Caudate nucleus (tissue), 63 donors: ENCODE measurements at places on chromosomes 3 and 15.
A peak's percentile ranks its signal among the peaks of the same experiment; 100 is the strongest.

DNA sequence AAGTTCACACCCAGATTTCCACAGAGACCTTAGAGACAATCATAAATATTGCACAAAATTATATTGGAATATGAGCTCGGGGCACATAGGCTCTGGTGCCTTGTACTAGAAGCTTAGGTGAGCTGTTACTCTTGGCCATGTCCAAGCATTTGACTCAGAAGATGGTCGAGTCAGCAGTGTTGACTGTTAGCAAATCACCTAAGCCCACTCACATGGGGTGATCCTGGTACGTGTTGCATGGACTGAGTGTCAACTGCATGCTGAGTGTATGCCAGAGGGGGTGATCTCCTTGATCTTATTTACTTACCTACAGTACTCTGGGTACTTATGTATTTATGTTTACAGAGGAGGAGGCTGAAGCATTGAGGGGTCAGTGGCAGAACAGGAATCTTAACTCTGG is 14.0 kb downstream of the SMAD3 start:
- no peak for DNase-seq

- DNase-seq: no peak
Measured at GRCh38 chr3:14962762-14963161, 15.4 kb downstream of the NR2C2 start.

GRCh38 chr15:95286352-95286880 is 1044.1 kb upstream of the NR2F2 start:
- no peak for DNase-seq

GRCh38 chr3:112377568-112378071 is 44.7 kb downstream of the CD200 start:
- DNase-seq: no peak

GRCh38 chr3:312911-313310 is 116.3 kb downstream of the CHL1 start:
- DNase-seq: no peak

DNA sequence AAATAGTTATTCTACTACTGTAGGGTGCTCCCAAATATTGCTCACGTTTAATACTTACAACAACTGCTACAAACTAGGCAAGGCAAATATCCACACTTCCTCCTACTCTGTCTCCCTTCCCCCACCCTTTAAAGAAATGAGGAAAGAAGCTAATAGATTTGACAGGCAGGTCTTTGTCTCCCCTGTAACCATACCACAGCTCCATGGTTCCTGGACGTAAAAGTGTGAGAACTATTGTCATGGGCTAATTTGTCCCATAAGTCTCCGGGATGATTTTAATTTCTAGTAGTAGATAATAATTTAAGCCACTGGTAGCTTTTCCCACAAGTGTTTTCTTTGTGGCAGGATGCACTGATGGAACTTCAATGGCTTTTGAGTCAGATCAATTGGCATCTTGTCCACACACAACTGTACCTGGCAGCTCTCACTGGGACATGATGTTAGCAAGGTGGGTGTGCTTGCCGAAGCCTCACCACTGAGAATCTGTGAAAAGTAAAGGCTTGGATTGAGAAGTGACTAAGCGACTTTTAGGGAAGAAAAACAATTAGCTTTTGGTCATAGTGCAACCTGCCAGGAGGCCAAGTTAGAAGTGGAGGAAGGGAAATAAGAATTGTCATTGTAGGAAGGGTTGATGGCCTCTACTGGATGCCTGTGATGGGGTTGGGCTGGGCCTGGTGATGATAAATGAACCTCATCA is 1.4 kb upstream of the CPOX start:
- no peak for DNase-seq

DNA sequence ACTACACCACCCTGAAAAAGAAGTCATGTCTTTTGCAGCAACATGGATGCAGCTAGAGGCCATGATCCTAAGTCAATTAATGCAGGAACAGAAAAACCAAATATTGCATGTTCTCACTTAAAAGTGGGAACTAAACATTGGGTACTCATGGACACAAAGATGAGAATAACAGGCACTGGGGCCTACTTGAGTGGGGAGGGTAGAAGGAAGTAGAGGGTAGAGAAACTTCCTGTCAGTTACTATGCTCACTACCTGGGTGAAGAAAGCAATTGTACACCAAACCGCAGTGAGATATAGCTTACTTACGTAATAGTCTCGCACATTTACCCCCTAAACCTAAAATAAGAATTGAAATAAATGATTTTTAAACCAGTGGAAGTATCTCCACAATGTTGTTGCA is 480.5 kb upstream of the ARRDC4 start:
- no peak for DNase-seq

DNA sequence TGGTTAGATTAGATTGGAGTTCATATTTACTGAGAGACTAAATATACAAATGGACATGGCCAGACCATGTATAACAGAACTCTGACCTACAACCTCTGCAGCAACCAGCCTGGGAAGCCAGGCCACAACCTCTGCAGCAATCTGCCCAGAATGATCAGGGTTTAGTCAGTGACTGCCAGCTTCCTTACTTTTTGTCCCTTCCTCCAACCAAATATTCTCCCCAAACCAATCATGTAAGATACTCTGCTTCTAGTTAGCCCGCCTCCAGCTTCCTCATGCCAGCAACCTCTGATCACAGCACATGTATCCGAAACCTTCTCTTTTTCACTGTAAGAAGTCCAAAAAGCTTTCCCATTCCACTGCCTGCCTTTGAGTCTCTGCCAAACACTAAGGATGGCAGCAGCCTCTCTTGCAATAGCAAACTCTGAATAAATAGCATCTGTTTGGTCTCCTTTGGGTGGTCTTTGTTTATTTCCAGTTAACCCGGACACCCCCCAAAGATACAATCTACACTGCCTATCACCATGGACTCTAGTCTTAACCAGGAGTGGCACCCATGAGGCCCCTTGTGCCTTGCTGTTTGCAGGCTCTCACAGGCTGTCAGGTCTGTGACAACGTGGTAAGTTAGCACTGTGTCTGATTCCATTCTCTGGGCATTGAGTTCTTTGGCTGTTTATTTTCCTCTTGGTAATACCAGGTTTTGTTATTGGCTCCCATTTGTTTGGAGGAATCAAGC is 102.2 kb downstream of the ERC2 start:
- DNase-seq: peak; percentile 35

- no peak for DNase-seq
Measured at GRCh38 chr3:80554304-80554703, 786.5 kb upstream of the ROBO1 start.

DNA sequence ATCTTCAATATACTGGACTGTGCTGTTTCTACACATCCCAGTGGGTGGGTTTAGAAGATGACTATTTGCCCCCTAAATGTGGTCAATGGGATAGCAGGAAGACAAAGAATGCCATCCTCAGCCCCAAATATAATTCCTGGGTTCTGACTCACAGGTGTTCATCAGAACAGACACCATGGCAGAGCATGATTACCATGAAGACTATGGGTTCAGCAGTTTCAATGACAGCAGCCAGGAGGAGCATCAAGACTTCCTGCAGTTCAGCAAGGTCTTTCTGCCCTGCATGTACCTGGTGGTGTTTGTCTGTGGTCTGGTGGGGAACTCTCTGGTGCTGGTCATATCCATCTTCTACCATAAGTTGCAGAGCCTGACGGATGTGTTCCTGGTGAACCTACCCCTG is 3.0 kb downstream of the CXCR6 start:
- DNase-seq: no peak

GRCh38 chr3:27508424-27508823 is 24.2 kb upstream of the SLC4A7 start:
- DNase-seq: no peak

- DNase-seq: no peak
Measured at GRCh38 chr3:133213937-133214336, 175.7 kb downstream of the TMEM108 start.

GRCh38 chr3:45057557-45057956 is 31.5 kb downstream of the CLEC3B start:
- no peak for DNase-seq

- DNase-seq: no peak
Measured at GRCh38 chr3:190220362-190220761, 99.7 kb upstream of the P3H2 start.

DNA sequence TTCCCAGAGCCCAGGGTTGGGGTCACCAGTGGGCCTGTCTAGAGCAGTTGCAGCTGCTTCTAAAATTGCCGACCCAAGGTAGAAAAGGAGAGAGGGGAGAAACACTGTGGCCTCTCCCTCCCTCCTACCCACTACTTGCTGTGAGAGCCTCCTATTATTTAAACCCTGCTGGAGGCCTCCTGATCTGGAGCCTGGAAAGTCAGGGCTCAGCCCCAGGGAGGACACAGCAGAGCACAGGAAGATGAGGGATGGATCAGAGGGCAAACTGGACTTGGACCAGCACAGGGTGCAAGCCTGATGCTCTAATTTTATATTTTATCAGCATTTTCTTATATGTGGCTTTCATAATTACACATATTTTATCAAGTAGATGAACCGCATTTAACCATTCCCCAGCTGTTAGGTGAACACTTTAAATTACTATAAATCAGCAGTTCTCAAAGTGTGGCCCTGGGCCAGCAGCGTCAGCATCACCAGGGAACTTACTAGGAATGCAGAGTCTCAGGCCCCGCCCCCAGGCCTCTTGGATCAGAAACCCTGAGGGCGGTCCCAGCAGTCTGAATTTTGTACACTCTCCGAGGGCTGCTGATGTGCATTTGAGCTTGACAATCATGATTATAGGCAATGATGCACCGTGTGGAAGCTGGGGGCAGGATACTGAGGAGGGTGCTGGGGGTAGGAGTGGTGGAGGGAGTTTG is 26.7 kb downstream of the SMAD3 start:
- no peak for DNase-seq

- DNase-seq: no peak
Measured at GRCh38 chr3:5078151-5078550, 43.9 kb upstream of the ARL8B start.

GRCh38 chr3:155254445-155254844 is 39.0 kb downstream of the STRIT1 start:
- DNase-seq: no peak

- DNase-seq: no peak
Measured at GRCh38 chr3:142694225-142694624, 29.6 kb upstream of the TRPC1 start.

GRCh38 chr3:177824190-177824786 is 627.0 kb upstream of the TBL1XR1 start:
- no peak for DNase-seq

- DNase-seq: no peak
Measured at GRCh38 chr15:65344914-65345275, 32.9 kb downstream of the IGDCC3 start.

DNA sequence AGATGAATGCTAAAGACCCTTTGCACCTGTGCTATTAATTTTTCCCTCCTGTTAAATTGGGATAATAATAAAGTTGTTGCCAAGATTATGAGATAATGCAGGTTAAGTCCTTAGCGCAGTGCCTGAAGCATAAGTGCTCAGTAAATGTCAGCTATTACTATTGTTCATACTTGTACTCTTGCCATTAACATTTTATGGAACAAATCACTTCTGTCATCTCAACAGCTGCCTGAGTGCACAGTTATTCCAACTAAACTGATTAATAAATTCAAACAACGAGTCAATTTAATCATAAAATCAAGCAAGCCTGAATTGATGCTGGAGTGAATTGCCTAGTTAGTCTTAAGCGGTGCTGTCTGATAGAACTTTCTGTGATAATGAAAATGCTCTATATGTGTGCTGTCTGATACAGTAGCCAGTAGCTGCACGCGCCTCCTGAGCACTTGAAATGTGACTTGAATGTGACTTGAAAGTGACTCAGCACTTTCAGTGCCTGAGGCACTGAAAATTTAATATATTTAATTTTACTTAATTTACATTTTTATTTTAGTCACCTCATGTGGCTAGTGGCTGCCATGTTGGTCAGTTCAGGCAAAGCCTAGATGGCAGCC is 198.7 kb upstream of the PFN2 start:
- no peak for DNase-seq

- no peak for DNase-seq
Measured at GRCh38 chr3:178097576-178097975, 438.7 kb upstream of the KCNMB2 start.
